ENCODE measurements at places on chromosomes 11 and 22.

DNA sequence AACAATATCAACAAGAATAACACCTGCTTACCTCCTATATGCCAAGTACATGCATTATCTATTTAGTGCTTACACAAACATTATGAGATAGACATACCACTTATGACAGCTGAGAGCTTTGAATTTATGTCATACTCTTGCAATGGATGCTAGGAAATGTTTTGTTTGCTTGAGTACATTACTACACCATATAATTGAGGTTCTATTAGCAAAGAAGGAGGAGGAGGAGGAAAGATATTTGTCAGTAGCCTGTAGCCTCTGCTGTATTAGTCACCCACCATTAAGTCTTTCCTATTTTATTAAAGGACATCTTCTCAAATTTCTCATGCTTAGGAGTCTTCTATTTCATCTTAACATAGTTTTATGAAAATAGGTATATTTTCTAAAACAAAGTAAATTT lies 6.4 kb downstream of the ANO5 start:
- DNase-seq = no peak

- no peak for DNase-seq
Measured at GRCh38 chr11:113263458-113264259, 50.7 kb upstream of the TTC12 start.

DNA sequence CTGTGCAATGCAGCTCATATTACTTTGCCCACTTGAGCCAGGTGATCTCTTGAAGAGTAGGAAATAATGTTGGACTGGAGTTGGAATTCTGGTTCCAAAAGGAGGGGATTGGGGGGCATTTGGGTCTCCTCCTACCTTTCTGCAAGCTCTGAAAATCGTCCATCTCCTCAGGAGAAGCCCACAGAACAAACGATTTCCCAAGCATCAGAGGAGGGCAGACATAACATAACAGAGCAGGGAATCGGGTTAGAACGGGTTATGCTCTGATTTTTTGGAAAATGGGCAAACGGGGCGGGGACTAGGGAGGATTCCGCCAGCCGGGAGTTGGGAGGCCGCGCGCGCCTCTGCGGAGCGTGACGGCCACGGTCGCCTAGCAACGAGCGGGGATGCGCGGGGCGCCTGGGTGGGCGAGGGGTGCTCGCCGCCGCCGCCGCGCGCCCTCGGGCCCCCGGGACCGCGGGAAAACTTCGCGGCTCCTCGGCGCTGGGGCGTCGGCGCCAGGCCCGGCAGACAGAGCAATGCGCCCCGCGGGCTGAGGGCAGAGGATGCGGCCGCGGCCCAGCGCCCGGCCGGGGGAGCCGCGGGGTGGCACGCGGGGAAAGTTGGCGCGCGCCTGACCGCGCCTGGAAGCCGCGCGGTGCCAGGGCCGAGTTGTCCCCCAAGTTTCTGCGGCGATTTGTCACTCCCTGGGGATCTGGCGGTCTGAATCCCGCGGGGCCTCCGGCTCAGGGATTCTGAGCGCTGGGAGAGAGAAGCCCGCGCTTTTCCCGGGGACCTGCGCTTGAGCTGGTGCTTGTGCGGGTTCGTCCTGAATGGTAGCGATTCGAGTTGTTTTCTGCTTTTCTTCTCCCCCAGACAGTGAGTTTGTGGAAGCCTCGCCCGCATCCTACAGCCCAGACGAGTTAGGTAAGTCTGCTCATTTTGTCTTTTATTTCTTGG lies 27.8 kb upstream of the AMOTL1 start:
- no peak for DNase-seq

DNA sequence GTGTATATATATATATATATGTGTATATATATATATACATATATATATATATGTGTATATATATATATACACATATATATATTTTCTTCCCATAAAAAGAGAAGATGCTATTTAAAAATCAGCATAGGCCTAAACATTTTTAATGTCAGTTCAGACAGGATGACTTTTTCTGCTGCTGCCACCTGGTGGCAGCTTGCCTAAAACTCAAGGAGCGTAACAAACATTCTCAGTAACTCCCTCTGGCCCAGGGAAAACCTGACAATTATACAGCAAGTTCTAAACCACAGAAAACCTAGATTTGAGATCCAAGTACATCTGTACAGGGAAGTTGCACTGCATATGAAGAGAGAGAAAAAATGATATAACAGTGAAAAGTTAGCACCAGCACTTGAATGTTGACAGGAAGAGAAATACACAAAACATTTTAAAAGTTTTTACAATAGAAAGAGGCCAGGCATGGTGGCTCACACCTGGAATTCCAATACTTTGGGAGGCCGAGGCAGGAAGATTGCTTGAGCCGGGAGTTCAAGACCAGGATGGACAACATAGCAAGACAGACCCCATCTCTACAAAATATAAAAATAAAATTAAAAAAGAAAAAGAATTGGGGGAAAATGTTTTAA lies 16.6 kb downstream of the OR8A1 start:
- no peak for DNase-seq

DNA sequence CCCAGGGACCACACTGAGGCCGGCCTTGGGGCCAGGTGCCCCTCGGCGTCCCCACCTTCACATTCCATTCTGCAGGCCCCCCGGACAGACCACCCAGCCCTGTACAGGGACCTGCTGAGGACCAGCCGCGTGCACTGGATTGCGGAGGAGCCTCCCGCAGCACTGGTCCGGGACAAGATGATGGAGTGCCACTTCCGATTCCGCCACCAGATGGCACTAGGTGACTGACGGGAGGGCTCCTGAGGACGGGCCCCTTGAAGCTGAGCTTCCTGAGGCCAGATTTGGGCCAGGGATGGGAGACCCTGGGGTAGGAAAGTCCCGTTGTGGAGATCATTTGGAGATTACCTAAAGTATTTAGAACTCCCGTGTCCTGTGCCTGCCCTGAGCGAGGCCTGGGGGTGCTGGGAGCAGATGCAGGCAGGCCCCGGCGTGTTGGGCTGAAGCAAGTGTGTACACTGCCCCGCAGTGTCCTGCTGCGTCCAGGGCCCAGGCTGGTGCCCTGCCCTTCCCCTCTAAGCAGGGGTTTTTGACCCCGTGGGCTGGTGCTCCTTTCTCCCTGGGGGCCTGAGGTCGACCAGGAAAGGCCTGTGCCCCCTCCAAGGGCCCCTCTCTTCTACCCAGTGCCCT lies 20.0 kb downstream of the TRMU start:
- peak; percentile 92 for DNase-seq

DNA sequence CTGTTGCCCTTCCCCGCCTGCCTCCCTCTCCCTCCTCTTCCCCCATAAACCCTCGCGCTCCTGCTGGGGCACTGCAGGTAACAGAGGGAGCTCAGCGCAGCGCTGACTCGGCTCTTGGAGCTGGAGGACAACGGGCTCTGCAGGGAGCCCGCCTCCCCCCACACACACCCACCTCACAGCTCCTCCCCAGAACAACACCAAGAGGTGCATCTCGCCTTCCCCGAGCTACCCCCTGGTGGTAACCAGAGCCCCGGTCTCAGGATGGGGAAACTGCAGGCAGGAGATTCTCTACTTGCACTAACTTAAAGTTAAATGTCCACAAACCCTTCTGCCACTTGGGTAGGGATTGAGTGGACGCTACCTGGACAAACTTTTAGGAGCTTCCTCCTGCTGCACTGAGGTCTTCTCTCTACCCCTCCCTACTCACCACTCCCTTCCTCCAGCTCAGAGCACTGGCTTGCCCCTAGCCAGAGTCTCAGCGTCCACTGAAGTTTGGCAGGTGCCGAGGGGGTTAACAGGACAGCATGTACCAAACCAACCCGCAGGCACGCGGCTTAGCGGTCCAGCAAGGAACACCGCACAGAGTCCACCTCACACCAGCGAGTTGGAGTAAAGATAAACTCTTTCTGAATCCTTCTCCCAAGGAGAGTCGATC lies 4.0 kb upstream of the SCN4B start:
- no peak for DNase-seq

DNA sequence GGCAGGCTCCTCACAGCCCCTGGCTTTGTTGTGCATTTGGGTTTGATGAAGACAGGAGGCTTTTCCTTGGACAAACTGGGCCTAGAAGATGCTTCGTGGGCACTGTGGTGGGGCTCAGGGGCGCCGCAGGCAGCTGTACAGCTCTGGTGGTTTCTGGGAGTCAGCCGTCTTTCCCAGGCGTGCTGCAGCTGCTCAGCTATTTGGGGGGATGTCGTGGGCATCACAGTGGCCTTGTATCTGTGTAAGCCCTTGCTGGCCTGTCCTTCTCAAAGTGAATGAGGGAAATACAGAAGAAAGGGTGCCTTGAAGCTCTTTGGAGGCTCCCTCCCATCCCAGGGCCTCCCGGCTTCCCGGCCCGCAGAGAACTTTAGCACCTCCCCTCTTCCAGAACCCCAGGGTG lies 89.5 kb downstream of the TBC1D22A start:
- peak; percentile 76 for DNase-seq

DNA sequence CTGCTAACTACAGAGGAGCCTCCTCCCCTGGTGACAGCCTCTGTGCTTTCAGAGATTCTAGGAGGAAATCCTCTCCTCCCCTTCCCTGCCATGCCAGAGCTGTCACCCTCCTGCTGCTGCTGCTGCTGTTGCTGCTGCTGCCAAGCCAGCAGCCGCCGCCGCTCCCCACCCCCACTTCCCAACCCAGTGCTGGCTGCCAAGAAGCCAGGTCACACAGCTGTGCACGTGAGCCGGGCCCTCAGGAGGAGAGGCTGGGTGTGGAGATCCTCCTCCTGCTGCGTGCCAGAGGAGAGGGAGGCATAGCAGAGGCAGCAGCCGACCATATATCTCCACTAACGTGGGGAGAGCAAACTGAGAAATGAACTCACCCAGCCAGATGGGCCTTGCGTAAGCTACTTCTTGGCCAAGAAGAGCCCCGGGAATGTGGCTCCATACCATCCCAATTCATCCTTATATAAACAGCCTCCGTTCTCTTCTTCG lies 12.4 kb downstream of the CRY2 start:
- DNase-seq = peak; percentile 96

- DNase-seq = no peak
Measured at GRCh38 chr11:19963697-19964387, 196.4 kb downstream of the DBX1 start.

DNA sequence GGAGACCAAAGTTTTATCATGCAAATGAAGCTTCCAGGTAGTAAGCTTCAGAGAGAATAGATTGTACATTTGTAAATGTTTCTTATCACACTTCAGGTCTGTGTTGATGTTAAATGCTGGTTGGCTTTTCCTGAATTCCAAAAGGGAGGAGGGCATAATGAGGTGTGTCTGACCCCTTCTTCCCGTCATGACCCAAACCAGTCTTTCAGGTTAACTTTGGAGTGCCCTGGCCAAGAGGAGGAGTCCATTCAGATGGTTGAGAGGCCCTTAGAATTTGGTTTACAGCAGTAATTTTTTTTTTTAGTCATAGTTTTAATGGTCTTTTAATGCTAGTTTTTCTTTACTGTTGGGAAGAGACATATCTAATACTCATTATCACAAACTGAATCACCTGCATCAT lies 2.5 kb downstream of the OR6X1 start:
- no peak for DNase-seq

DNA sequence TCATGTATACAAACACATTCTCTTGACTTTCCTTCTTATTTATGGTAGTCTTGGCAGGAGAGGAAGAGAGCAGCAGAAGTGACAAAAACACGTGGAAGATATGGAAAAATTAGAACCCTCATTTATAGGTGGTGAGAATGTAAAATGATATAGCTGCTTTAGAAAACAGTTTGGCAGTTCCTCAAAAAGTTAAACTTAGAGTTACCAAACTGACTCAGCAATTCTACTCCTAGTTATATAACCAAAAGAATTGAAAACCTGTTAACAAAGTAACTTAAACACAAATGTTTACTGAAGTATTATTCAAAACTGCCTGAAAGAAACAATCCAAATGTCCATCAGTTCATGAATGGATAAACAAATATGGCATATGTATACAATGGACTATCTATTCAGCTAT lies 16.8 kb downstream of the NUCB2 start:
- DNase-seq = no peak

DNA sequence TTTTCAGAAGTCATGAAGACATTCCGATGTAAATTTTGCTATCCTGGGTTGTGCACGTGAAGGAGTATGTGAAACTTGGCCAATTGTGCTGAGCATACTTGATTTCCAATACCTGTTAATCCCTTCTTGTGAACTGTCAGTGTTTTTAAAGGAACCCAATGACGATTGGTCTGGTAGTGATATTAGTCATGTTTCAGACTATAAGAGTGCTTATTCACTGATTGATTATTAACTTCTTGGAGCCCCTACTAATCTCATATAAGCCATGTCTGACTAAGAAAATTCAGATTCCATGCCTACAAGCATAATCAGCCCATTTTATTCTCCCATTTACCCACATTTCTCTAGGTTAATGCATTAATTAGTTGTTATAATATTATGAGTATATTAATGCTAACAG lies 330.8 kb upstream of the MTNR1B start:
- DNase-seq = no peak

GRCh38 chr11:6626971-6627761 lies 7.9 kb upstream of the TPP1 start:
- DNase-seq = no peak

GRCh38 chr11:99368583-99368982 lies 347.8 kb downstream of the CNTN5 start:
- no peak for DNase-seq

GRCh38 chr11:73949246-73949645 lies 1.6 kb upstream of the DNAJB13 start:
- DNase-seq = no peak

DNA sequence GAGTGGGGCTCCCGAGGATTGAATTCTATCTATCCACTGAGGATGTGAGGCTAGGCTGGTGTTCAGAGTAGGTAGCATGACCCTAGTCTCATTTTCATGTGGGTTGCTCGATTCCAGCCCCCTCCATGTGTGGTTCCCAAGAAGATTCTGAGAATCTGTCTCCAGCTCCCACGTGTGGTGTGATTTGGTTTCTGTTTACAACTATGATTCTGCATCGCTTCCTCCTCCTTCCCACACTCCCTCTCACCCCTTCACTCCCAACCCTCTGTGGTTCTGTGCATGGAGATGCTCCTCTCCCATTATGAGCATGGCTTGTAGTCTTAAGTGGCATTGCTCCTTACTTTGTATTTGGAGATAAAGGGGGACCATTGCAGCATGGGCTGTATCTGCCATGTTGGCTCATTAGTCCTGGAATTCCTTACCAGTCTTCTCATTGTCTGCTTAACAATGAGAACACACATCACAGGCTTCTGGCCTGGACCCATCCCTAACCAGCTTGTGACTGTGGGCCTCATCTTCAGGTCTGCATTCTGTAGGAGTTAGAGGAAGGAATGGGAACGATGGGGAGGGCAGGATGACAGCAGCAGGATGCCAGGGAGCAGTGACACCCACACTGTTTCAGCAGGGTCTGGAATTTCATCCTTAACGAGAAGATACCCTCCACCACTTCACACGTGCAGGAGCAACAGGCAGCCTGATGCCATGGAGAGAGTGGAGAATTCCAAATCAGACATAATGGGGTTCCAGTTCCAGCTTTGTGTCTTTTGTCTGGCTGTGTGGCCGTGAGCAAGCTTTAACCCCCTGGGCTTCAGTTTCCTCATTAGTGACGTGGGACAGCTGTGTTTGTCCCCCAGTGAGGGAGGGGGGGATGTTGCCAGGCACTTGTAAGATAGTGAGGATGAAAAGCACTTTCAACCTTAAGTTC lies 86.0 kb downstream of the CCDC81 start:
- DNase-seq = peak; percentile 19

- no peak for DNase-seq
Measured at GRCh38 chr11:47243454-47243853, 5.2 kb downstream of the ACP2 start.

- no peak for DNase-seq
Measured at GRCh38 chr11:74019860-74020259, 11.0 kb upstream of the UCP3 start.
